Stimulated activated CD4-positive, alpha-beta T cell treated with anti-CD3 and anti-CD28 coated beads, Interleukin-12 subunit alpha, Interleukin-12 subunit beta, amount 100 ng/mL, for 24 hours (primary cell): ENCODE measurements at places on chromosomes 16 and 17.

- no peak for DNase-seq
Observed at GRCh38 chr17:17782523-17783115, 54.2 kb downstream of the SREBF1 start.

- no peak for DNase-seq
Observed at GRCh38 chr17:74410001-74410443, 21.9 kb upstream of the GPRC5C start.

- no peak for DNase-seq
Observed at GRCh38 chr17:56540836-56541235, 52.7 kb upstream of the NOG start.

- DNase-seq, result no peak
Observed at GRCh38 chr16:56318827-56319140, 106.6 kb downstream of the AMFR start.

DNA sequence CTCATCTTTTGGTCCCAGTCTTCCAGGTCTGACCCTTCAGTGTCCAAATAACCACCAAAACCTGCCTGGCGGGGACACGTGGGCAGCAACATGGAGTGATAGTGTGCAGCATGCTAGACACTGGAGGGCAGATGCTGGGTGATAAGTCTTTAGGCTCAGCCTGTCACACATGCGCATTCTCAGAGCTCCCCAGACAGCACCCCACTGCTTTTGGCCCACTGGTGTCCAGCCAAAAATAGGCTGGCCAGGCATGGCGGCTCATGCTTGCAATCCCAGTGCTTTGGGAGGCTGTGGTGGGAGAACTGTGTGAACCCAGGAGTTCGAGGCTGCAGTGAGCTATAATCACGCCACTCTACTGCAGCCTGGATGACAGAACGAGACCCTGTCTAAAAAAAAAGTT lies 12.3 kb downstream of the GINS2 start:
- no peak for DNase-seq

DNA sequence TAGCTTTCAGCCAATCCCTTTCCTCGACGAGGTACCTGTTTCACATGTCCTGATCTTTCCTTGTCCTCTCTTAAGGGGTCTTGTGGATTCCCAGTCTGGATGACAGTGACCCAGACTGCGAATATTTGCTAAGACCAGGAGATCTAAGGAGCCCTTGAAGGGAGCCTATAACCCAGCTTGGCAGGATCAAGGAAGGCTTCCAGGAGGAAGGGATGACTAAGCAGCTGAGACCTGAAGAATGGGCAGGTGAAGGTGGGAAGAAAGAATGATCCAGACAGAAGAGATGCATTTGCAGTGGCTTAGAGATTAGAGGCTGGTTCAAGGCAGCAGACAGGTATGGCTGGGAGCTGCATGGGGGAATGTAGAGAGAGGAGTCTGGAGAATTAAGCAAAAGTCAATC lies 1.9 kb upstream of the PDK2 start:
- no peak for DNase-seq

- DNase-seq, result no peak
Observed at GRCh38 chr17:28480799-28481571, 7.5 kb downstream of the SLC13A2 start.

DNA sequence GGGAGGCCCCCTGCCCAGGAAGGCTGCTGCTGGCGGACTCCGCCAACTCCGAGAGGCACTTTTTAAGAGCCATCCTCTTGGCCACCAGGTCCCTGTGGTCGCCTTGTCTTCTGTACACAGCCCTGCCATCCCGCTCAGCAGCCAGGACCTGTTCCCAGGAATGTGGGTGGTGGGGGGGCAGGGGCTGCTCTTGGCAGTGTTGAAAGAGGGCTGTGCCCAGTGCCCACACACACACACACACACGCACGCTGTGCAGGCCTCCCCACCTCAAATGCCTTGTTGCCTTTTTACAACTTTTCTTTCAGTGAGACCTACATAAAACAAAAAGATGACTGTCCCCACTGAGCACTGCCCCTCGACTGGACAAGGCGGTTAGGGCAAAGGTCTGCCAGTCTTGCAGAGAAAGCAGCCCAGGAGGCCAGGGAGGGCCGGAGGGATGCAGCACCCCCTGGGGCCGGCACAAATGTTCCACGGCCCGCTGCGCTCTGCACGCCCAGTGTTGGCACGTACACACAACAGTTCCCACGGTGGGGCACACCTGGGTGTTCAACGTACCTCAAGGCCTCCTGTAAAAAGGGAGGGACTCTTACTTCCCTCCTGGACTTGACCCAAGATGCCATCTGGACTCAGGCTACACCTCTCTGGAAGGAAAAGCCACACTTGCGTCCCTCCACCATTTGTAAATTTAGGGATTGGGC lies 18.5 kb upstream of the PITPNA start:
- DNase-seq, result no peak
